Stimulated activated CD4-positive, alpha-beta T cell treated with anti-CD3 and anti-CD28 coated beads, Interleukin-1b, Interleukin-23, amount 100 ng/mL, for 1 hour (primary cell): ENCODE measurements at places on chromosomes 2 and 18.
A peak's percentile ranks its signal among the peaks of the same experiment; 100 is the strongest.

DNA sequence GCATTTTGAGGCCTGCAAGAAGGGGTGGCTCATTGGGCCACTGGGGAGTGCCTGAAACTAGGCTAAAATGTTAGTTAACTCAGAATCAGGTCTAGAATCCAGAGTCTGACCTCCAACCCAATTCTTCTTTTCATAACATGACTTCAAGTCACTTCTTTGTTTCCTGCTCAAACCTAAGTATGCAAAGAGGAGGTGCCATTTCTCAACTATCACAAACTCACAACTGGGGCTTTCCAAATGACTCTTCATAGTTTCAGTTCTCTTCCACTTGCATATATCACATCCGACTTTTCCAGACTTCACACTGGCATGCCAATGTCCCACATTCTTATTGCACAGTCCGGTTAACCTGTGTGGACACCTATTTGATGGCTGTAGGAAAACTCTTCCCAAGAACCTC, 211.6 kb downstream of the TCF4 start:
- DNase-seq: no peak

GRCh38 chr2:22788749-22789327, 596.1 kb upstream of the KLHL29 start:
- no peak for DNase-seq

DNA sequence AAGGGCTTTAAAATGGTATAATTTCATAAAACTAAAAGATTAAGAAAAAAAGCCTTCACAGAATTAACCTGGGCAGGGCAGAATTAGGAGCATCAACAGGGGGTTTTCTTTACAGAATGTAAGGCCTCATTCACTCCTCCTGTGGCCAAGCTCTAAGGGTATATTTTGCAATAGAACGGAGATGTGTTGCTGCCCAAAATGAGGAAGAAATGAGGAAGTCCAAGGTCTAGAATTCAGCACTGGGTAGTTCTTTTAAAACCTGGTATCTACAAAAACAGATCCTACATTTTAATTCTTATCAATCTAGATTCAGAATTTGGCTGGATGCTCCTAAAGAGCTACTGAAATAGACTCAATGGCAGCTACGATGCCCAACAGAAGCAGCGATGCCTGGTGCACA, 101.8 kb downstream of the AKAIN1 start:
- DNase-seq: no peak

DNA sequence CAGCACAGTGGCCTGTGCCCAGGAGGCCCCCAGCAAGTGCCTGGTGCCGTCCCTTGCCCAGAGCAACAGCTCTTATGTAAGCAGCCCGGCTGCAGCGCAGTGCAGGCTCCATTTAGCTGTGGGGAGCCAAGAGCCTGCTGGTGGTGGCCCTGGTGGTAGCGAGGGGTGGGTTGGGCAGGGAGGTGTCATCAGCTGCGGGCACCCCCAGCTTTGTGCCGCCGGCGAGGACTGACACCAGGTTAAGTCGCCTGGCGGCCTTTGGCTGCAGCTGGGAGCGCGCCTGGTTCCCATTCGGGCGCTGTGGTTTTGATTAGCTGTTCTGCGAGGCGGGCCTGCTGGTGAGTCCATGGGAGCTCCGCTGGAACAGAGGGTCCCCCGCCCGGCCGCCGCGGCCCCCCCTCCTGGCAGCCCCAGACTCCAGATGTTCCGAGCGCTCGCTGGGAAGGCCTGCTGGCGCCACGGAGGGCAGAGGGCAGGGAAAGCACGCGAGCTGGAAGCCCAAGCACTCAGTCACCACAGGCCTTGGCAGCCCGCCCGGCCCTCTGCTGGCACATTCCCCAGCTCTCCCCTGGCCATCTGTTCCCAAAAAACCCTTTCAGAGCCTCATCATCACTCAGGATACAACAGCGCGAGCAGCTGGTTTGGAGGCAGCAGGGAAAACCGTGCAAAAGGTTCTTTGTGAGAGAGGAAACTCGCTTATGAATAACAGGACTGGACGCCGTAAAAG, 18.4 kb downstream of the ATOH8 start:
- DNase-seq: no peak

GRCh38 chr2:53210538-53210937, 557.1 kb upstream of the CHAC2 start:
- no peak for DNase-seq

DNA sequence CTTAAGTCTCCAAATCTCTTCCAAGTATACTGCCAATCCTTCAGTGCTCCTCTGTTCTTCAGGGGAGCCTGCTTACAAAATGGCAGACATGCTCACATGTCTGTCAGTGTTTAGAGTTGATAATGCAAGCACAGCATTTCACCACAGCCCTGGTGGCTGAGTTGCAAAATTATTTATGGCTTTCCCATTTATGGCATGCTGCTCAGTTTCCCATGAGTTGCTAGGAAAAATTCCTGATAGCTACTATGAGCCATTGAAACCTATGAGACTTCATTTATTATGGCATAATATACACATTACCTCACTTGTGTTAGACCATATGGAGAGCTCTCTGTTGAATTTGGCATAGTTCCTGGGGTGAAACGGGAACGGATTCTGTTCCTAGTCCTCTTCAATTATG, 448.7 kb upstream of the TCF4 start:
- no peak for DNase-seq

DNA sequence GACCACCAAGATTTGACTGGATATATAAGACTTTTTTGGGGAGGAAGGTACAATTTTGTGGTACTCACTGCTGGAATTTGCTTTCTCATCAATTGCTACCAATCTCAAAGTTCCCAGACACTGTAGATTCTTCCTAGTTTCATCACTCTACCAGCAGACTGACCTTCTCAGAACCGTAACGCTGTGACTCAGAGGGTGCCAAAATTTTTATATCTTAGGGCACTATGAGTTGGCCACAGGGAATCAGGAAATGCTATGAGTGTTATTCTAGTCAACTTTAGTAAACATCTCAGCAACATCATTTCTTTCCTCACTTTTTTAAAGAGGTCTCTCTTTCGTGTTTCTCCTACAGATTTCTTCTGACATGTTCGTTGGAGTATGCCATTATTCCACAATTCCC, 499.0 kb downstream of the TMX3 start:
- DNase-seq: no peak

GRCh38 chr2:238875101-238875470, 27.2 kb downstream of the TWIST2 start:
- no peak for DNase-seq

DNA sequence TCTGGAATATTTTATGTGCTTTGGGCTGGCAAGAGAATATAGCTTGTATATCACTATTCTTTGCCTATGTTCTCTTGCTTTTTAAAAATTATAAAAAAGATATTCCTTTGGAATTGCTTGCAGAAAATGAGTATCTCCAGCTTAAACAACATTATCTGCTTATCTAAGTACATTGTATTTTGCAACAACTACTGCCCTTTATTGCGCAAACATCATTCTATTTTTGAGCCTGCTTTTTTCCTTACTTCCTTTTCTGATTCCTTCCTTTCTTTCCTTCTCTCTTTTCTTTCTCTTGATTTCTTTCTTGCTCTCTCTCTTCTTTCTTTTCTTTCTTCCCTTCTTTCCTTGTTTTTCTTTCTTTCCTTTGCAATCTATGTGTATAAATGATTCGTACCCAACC, 74.0 kb downstream of the UNC80 start:
- DNase-seq: no peak

DNA sequence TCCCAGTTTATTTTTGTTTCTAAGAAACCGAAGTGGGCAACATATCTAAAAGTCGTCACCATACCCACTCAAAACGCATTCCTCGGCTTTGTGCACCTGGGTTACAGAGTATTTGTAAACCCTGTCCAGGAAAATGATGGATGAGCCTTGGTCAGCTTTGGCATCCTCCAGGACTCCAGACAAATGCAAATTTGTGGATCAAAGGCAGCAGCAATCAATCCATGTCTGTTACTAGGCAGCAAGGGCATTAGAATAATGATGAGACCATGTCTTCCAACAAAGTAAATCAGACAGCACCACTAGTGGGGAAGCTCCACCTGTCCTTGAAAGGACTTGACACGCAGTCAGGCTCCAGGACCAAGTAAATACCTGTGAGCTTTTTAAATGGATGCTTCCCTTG, 672.6 kb upstream of the GYPC start:
- DNase-seq: no peak

GRCh38 chr18:44579028-44579702, 101.5 kb upstream of the SETBP1 start:
- no peak for DNase-seq

DNA sequence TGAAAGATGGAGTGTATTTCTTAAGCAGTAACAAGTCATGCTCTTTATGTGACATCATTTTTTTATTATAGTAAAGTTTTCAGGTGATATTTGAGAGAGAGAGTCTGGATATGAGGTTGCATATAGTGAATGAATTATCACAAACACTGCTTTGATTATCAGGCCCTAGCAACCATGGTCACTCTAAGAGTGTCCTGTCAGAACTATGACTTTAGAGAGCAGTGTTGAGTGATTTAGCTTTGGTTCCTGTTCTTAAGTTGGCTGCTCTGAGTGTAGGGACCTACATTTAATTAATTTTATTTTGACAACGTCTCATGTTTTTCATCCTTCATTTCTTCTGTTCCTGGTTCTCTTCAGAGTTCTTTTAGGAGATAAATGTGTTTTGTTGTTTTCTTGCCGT, 275.5 kb downstream of the KCNJ3 start:
- no peak for DNase-seq

DNA sequence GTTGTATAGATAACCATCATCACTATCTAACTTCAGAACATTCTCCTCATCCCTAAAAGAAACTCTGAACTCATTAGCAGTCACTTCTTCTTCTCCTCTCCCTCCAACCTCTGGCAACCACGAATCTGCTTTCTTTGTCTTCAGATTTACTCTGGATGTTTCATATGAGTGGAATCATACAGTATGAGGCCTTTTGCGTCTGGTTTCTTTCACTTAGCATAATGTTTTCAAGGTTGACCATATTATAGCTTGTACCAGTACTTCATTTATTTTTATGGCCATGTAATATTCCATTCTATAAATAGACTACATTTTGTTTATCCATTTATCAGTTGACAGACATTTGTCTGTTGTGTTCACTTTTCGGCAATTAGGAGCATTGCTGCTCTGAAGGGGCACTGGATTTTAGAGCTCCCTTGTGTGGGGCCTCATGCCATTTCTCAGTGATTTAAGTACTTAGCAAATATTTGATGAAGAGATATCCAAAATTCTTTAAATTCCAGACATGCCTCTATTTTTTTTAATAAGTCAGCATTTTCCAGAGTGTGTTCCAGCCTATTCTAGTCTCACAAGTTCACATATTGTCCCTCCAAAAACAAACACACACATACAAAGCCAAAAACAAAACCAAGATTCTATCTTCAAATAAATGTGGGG, 22.5 kb upstream of the MAP3K20 start:
- no peak for DNase-seq

- DNase-seq: no peak
Observed at GRCh38 chr2:241861264-241861663, 2.6 kb upstream of the PDCD1 start.

GRCh38 chr2:7280790-7281189, 363.6 kb downstream of the RNF144A start:
- DNase-seq: no peak

- DNase-seq: peak; percentile 24
Observed at GRCh38 chr2:225122583-225123486, 80.6 kb upstream of the DOCK10 start.

- no peak for DNase-seq
Observed at GRCh38 chr2:173955004-173955403, 10.2 kb downstream of the SP3 start.

GRCh38 chr2:200003444-200003843, 48.1 kb downstream of the MAIP1 start:
- DNase-seq: no peak

GRCh38 chr2:26054598-26055348, 20.9 kb downstream of the RAB10 start:
- no peak for DNase-seq

DNA sequence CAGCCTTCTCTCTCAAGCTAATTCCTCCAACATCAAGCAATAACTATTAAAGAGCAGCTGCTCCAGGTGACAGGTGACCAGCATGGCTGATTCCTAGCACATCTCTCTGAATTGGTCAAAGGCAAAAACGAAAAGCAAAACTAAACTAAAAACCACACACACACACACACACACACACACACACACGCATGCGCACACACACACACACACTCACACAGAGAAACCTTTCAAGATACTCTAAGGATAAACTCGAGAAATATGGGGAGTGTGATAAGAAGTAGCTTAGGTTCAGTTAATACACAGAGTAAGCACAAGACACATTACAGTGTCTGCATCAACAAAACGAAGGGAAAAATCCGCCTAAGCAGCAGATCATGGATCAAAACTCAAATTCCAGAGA, 74.5 kb upstream of the FZD7 start:
- DNase-seq: no peak

GRCh38 chr18:79515331-79515730, 119.6 kb downstream of the NFATC1 start:
- no peak for DNase-seq

DNA sequence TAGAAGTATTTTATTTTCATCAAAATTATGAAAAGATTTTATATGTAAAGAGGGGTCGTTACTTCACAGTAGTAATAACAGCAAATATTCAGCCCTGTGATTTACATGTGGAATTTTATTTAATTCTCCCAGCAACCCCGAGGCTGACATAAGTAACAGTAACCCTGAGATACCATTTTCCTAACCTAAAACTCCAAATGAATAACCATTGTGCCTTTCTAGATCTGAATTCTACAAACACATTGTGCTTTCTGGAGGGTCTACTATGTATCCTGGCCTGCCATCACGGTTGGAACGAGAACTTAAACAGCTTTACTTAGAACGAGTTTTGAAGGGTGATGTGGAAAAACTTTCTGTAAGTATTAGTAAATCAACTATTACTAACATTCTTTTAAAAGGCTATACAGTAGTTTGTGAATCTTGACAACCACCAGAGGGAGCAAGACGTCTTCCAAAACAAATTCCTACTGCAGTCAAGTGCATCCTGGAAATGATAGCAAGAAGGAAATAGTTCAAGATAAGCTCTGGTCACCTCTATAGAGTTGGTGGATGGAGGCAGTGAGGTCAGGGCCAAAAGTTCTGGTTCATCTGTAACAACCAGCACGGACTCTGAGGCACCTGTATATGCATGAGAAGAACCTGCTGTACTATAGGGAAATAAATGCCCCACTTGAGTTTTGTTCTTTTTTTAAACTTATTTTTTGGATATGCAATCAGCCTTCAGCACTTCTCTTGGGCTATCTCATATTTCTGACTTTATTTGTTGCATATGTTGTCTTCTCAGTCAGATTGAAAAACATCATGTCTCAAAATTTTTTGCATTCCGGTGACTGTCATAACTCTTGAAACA, 37.4 kb downstream of the ACTR2 start:
- DNase-seq: no peak

GRCh38 chr2:154724194-154724797, 25.8 kb downstream of the KCNJ3 start:
- DNase-seq: no peak

- no peak for DNase-seq
Observed at GRCh38 chr18:75480487-75480886, 53.0 kb upstream of the SMIM21 start.
